CD4-positive, alpha-beta T cell treated with Interleukin-17A for 4 hours (primary cell): ENCODE measurements at places on chromosomes 2 and 18.

- DNase-seq, result no peak
Measured at GRCh38 chr2:70160545-70160944, 30.3 kb downstream of the C2orf42 start.

GRCh38 chr2:8142461-8142860 is 539.4 kb upstream of the ID2 start:
- no peak for DNase-seq

GRCh38 chr2:235672720-235673119 is 178.9 kb downstream of the AGAP1 start:
- DNase-seq, result no peak

- no peak for DNase-seq
Measured at GRCh38 chr2:159000072-159000471, 31.6 kb downstream of the TANC1 start.

- no peak for DNase-seq
Measured at GRCh38 chr2:161983331-161983651, 90.7 kb downstream of the DPP4 start.

DNA sequence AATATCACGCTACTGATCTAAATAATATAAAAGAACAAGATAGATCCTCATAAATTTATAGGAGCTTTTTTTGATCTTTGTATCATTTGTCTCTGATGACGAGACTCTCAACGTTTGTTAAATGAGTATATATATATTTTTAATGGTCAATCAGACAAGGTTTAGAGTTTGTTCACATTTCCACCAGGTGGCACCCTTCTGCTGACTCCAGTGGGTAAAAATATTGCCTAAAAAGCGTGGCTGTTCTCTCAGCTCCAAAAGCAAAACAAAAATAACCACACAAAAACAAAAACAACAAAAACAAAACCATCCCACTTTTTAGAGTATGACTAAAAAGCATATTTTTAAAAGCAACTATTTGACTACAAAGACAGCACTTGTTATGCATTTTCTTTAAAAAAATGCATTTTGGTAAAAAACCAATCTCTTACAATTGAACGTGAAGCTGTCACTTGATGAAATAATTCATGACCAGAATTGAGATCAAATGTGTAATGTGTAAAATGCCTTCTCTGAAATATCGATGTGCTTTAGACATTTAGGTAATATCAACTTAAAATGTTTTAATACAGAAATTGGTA is 723.2 kb downstream of the DPP10 start:
- no peak for DNase-seq

DNA sequence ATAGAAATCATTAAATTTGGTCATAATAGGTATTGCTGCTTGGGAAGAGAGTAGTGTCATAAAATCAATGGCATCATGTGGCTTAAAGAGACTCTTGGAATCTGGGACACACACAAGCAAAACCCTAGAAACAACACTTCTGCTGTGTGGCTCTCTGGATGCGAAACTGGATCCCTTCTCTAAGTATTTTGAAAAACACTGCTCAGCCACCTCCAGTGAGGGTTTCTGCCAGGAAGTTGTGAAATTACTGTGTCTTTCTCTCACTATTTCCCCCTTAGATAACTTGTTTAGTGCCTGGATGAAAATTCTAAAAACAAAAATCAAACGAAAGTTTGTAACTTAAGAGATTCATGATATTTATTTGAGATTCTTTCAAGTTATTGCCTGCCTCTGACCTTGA is 163.8 kb downstream of the RHBDD1 start:
- no peak for DNase-seq

DNA sequence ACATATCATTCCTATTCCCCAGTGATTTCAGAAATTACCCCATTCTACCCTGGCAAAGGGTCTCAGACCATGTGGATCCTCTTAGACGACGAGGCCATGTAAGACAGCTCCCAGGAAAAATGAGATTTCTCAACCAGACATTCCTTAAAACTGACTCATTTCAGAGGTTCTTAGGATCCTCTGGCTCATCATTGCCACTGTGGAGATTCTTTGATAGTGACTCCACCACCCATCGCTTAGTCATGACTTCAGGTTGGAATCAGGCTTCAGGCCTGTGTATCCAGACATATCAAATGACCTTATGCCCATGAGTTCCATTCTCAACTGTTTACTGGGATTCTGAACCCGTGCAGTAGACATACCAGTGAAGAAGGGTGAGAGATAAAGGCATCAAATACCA is 245.6 kb upstream of the TCF4 start:
- no peak for DNase-seq

DNA sequence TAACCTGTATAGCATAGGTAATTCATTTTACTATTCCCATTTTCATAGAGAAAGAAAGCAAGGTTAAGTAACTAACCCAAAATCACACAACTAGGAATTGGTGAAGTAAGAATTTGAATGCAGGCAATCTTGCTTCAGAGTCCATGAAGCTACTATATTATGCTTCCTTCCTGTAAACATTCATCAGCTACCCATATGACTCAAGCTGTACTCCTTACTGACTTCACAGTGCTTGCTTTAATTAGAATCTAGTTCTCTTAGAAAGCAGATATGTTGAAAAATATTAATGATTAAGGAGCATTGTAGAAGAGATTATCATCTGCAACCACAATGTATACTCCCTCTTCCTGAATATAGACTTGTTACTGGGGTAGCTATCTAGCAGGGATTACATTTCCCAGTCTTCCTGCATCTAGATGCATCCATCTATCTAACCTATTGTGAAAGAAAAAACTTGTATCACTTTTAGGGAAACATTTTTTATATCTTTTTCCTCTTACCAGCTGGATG is 961.6 kb upstream of the CHAC2 start:
- no peak for DNase-seq
